H1 (cell line): ENCODE measurements at places on chromosomes 2 and 18. TPM values are rescaled to one million over a fixed set of nuclear protein-coding genes. Genes with fewer than 3 reads are reported as not detected.

The IGFBP2 gene
- 322 and 326 TPM in 2 replicates for total RNA-seq

The RABL2A gene
- total RNA-seq: 6.9 and 8.1 TPM in 2 replicates

The ZDBF2 gene
- total RNA-seq: 15.3 and 17.2 TPM in 2 replicates

DNA sequence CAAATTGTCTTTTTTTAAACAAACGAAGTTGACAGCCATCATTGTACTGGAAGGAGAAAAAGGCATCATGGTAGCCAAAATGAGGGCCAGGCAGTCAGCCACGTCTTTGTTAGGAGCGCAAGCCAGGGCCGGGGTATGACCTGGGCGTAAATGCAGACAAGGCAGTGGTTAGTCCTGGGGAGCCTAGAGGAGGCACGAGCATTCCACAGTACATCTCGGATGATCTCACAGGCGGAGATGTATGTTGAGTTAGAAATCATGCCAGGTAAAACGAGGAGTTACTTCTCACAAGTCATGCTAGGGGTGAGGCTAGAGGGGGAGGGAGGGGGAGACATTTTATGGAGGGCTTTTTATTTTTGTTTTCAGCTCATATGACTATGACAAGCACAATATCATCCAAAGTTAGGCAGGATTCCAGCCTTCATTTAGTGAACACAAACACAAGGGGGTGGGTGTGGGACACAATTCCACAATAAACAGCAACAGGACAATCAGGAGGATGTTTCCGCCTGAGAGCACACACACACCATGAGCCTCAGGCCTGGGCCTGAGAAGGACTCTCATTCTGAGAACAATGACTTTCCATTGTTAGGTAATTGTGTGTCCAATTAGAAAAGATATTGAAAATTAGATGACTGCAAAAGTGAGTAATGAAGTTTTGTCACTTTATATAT, 64.4 kb upstream of the PGAP1 start:
- H3K4me3 ChIP-seq: no peak overlapping the region
- H3K27ac ChIP-seq: no peak overlapping the region
- no peak for DNase-seq
- no peaks in the 10 kb centered on the region for H3K36me3 ChIP-seq

DNA sequence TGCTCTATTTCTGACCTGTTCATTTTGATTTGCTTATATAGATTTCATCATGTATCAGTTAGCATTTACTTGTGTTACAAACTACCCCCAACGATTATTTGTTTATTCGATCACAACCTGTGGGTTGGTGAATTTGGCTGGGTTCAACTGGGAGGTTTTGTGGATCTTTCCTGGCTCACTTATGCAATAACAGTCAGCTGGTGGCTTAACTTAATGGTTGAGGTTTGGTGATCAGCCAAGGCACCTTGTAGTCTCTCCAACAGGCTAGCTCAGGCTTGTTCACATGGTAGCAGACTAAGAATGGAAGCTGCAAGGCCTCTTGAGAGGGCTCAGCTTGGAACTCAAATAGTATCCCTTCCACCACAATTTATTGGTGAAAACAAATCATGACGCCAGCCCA, 5.4 kb upstream of the PUM2 start:
- H3K4me3 ChIP-seq: no peak overlapping the region
- H3K27ac ChIP-seq: no peak overlapping the region
- no peak for DNase-seq
- peaks cover 3% of the 10 kb centered on the region for H3K4me1 ChIP-seq
- no peaks in the 10 kb centered on the region for H3K27me3 ChIP-seq
- H3K36me3 ChIP-seq: no peaks in the 10 kb centered on the region

GRCh38 chr2:53998834-53999233, 28.0 kb upstream of the PSME4 start:
- H3K4me3 ChIP-seq: no peak overlapping the region
- no peak for DNase-seq
- no peaks in the 10 kb centered on the region for H3K27me3 ChIP-seq
- no peaks in the 10 kb centered on the region for H3K36me3 ChIP-seq

- H3K27me3 ChIP-seq: no peaks in the 10 kb centered on the region
- H3K4me1 ChIP-seq: no peaks in the 10 kb centered on the region; the same call in 1 of the 2 replicates
Observed at GRCh38 chr2:101130081-101130480, 21.1 kb downstream of the TBC1D8 start.

- H3K4me3 ChIP-seq: no peak overlapping the region
- no peaks in the 10 kb centered on the region for H3K27me3 ChIP-seq
- H3K4me1 ChIP-seq: no peaks in the 10 kb centered on the region
- DNase-seq: no peak
- H3K27ac ChIP-seq: no peak overlapping the region
Observed at GRCh38 chr2:49807689-49808088, 653.4 kb upstream of the FSHR start.
